ENCODE measurements at places on chromosomes 5 and 9. TPM values are rescaled to one million over a fixed set of nuclear protein-coding genes. Genes with fewer than 3 reads are reported as not detected.

DNA sequence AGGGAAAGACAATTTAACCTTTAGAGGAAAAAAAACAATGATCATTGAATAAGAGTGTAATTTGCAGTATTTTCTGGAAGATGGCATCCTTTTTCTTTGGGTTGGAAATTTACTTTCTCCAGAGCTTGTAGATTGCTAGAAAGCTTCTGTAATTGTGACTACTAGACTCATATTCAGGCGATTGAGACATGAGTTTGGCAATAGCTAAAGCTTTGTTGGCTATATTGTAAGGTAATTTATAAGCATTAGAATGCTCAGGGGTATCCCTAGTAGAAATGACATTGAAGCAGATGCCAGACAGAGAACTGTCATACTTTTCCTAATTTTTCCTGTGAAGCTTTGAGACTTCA lies 115.3 kb downstream of the UNC13B start:
- DNase-seq, result no peak
- H3K4me3 ChIP-seq, result no peak overlapping the region
- peaks cover 12% of the 10 kb centered on the region for H3K4me1 ChIP-seq
- H3K27me3 ChIP-seq, result no peaks in the 10 kb centered on the region
- no peak overlapping the region for H3K27ac ChIP-seq

GRCh38 chr5:177620560-177620959 lies 20.6 kb downstream of the B4GALT7 start:
- H3K4me1 ChIP-seq, result no peaks in the 10 kb centered on the region
- H3K4me3 ChIP-seq, result no peak overlapping the region
- no peak for DNase-seq
- no peaks in the 10 kb centered on the region for H3K27me3 ChIP-seq

DNA sequence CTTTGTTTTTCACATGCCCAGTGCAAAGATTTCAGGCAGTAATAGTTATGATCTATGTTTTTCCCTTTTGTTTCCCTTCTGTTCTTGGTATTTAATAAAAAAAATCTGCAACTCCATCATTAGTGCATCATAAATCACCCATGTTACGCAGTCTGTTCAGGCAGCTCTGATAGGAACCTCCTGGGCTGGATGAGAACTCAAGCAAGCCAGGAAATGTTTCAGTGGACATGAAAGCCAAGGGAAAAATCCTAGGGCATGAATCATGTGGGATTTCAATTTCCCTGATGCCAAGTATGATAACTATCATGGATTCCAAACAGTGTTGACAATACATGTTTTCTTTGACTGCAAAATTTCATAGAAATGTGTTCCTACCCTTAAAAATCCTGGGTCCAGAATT lies 119.7 kb upstream of the TARS1 start:
- H3K4me1 ChIP-seq, result peaks cover 35% of the 10 kb centered on the region
- DNase-seq, result peak; percentile 88
- H3K4me3 ChIP-seq, result no peak overlapping the region
- no peaks in the 10 kb centered on the region for H3K36me3 ChIP-seq
- no peaks in the 10 kb centered on the region for H3K27me3 ChIP-seq

GRCh38 chr9:136754059-136754572 lies 3.9 kb downstream of the LCN8 start:
- no peak overlapping the region for H3K27ac ChIP-seq
- no peaks in the 10 kb centered on the region for H3K4me1 ChIP-seq
- no peak overlapping the region for H3K4me3 ChIP-seq
- no peak for DNase-seq
- H3K27me3 ChIP-seq, result no peaks in the 10 kb centered on the region
- no peaks in the 10 kb centered on the region for H3K36me3 ChIP-seq

Gene WDR38
- total RNA-seq, result not detected

Gene NSG2
- not detected for total RNA-seq
